Panc1 (cell line): ENCODE measurements at places on chromosomes 7 and 10. TPM values are rescaled to one million over a fixed set of nuclear protein-coding genes. Genes with fewer than 3 reads are reported as not detected.

SLC26A3 gene
- total RNA-seq: 0.36 TPM

RSPH10B2 gene
- 0.15 TPM for total RNA-seq

CCM2 gene
- total RNA-seq: 97.1 TPM

UTF1 gene
- not detected for total RNA-seq

GRCh38 chr10:100823194-100823593 is 77.8 kb downstream of the PAX2 start:
- DNase-seq: no peak

- DNase-seq: no peak
These were observed 131.8 kb upstream of the WDR11 start for GRCh38 chr10:120719333-120719732.

DNA sequence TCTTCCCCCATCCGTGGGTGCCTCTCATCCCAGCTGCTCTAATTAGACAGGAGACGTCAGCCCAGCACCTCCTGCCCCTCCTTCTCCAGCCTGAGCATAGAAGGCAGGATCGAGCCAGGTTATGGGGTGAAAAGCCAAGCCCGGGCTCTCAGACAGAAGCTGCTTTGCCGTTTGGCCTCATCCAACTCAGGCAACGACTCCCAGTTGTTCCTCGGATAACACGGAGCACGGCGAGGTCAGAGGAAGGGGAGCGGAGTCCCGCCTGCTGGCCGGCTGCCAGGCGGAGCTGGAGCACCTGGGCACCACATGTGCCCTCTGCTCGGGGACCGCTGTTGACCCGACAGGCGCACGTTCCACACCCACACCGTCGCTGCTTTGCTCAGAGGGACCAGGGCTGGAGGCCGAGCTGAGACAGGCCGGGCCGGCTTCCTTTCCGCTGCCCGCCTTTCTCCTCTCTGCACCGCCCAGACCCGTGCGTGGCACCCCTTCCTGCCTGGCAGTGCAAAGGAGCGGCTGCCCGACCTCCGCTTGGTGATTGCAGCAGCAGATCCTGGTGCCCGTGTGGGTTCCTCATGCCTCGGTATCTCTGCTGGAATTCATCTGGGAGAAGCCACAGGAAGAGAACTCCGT is 21.6 kb upstream of the UNCX start:
- DNase-seq: no peak

DNA sequence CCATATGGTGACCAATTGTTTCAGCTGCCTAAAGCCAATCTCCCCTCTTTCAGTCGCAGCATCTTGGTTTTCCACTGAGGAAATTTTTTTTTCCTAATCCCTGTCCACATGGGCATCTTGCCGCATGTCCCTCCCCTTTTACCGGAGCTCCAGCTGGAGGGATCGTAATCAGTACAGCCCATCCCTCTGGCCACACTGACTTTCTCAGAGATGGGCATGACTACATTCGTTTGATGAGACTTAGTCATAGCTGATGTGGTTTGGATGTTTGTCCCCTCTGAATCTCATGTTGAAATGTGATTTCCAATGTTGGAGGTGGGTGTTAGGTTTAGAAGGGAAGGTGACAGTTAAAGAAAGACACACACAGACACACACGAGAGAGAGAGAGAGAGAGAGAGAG is 186.8 kb upstream of the CXCL12 start:
- no peak for DNase-seq

DNA sequence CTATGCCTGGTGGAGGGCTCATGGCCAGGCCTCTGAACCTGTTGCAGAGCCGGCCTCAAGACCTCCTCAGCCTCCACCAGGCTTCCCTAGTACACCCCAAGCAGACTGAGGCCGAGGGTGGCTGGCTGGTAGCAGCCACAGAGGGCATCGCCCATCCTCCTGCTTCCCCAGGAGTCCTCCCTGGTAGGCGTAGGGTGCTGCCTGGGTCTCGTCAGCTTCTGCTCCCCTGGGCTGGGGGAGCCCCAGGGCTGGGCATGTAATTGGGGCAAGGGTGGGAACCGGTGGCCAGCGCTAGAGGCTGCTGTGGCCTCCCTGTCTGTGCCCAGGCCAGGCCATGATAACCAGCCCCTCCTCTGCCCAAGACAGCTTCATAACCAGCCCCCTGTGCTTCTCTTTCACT is 32.6 kb downstream of the TBATA start:
- DNase-seq: no peak

DNA sequence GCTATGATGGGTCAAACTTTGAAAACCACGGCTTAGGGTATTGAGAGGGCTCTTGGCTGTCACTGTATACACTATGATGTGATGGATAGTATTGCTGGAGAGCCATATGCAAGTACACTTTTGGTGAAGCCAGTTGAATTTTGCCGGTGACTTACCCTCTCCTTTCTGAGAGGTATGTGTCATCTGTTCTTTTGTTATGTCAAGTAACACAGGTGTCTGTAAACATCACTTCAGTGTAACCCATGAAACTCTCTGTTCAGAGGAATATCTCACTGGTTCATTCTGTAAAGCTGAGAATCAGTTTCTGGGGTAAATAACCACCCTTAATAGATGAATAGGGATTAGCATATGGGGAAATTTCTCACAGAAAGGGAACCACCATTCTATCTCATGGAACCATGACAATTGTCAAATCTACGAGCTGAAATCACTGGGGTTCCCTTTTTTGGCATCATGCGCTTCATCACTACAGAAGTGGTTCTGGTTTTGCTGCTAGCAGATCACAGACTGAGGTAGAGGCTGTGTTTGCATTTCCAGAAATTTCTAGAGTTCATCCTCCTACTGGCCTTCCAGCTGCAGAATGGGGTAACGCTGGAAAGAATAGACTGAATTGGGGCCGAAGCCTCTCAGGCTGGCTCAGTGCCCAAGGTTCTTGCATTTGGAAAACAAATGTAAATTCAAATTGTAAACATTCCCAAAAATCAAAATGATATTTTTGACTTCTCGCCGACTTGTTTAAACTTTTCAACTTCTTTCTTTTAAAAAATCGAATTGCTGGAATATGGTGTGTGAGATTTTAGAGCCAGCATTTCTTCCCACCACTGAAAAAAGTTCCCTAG is 83.3 kb upstream of the CREB5 start:
- DNase-seq: no peak

DNA sequence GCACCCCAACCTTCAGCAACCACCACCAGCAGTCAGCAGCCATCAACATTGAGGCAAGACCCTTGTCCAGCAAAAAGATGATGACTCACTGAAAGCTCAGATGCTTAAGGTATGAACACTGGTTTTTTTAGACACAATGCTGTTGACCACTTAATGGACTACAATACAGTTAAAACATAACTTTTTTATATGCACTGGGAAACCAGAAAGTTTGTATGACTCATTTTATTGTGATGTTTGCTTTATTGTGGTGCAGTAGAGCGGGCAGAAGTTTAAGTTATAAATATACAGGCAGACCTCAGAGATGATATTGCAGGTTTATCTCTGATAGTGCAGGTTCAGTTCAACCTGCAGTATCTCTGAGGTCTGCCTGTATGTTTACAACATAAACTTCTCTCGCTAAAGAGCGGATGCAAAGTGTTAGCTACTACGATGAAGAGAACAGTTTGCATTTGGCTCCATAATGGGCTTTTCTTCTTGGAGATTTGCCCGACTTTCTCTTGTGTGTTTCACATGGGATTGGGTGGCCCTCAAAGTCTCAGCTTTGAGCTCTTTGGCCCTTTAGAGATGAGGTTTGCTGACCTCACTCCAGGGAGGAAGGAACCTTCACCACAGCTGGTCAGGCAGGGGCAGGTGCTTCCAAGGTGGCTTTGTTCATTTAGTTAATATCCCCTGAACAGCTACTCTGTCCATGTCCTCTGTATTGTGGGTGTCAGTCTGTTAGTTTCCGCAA is 84.4 kb upstream of the SHH start:
- DNase-seq: no peak

- DNase-seq: no peak
These were observed 70.2 kb downstream of the ZRANB1 start for GRCh38 chr10:125011926-125012705.

DNA sequence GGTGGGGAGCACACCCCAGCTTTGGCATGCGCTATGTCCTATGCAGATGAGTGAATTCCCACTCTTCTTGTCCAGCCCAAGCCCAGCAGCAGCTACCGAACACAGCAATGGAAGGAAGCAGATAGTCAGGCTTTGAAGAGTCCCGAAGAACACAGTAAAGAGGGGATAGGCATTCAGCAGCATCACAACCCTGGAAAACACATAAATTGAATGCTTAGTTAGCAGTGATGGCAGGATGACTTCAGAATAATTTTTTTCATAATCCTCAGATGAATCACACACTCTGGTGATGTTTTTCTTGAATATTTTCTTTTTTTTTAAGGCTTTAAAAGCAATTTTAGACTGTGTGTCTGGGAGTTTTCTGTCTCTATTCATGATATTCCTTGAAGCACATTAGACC is 95.8 kb downstream of the CFAP58 start:
- DNase-seq: no peak

DNA sequence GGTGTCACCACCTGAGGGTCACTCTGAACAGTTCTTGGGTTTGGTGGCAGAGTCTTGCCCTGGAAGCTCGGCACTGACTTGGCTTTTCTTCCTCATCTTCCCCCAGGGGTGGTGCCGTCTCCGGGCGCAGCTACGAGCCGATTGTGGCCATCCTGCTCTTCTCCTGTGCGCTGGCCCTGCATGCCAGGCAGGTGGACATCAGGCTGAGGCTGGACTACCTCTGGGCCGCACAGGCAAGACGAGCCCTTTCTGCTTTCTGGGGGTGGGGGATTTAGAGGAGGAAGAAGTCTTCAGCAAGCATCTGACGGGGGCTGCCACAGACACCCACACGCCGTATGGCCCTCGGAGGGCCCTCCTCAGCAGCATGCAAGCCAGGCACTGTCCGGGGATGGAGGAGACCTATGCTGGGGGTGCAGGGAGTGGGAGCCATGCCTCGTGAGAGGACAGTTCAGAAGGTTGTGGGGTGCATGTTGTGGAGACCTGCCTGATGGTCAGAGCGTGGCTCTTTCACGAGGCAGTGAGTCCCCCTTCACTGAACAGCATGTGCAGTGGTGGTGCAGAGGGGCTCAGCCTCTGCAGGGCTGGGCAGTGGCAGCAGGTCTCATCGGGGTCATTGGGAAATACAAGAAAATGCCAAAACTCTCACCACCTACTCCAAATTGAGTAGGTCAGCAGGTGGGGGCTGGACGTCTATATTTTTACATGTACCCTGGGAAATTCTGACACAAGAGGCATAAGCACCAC is 112.4 kb downstream of the ADCY1 start:
- DNase-seq: no peak

- no peak for DNase-seq
These were observed 46.3 kb downstream of the FAM241B start for GRCh38 chr10:69676301-69676700.
